Kasumi-1 (cell line): ENCODE measurements at places on chromosomes 4 and X.

- DNase-seq, result no peak
Observed at GRCh38 chr4:8345053-8345945, 75.7 kb downstream of the HTRA3 start.

- DNase-seq, result no peak
Observed at GRCh38 chr4:152364383-152364782, 171.5 kb downstream of the FBXW7 start.

DNA sequence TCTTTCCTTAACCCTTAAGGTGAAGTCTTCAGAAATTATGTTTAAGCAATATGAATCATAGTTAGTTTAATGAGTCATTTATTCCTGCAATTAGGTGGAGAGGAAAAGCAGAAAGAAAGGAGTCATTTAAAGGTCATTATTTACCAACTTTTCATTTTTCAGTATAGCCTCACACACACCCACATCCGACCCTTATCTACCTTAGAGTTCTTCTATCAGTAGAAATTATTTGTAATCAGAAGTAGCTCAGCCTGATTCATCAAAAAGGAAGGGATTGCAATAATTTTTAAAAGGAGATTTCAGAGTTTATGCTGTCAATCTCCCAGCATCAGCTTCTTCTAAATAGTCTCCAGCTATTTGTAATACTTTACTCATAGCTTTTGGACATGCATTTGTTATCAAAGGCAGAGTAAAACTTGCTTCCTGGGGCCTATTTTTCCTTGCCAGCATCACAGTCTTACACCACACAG is 5.9 kb downstream of the ANXA10 start:
- no peak for DNase-seq

GRCh38 chrX:36241397-36241796 is 321.9 kb downstream of the CFAP47 start:
- DNase-seq, result no peak

- DNase-seq, result no peak
Observed at GRCh38 chr4:132071815-132072214, 1077.3 kb upstream of the PCDH10 start.

GRCh38 chr4:182325397-182325796 is 82.2 kb downstream of the TENM3 start:
- DNase-seq, result no peak
